GM10248 (cell line): ENCODE measurements at places on chromosomes 7 and 10.

GRCh38 chr7:137084607-137085380, 216.3 kb downstream of the CHRM2 start:
- DNase-seq: no peak

- no peak for DNase-seq
These were observed 41.7 kb downstream of the VCL start for GRCh38 chr10:74039561-74040145.

DNA sequence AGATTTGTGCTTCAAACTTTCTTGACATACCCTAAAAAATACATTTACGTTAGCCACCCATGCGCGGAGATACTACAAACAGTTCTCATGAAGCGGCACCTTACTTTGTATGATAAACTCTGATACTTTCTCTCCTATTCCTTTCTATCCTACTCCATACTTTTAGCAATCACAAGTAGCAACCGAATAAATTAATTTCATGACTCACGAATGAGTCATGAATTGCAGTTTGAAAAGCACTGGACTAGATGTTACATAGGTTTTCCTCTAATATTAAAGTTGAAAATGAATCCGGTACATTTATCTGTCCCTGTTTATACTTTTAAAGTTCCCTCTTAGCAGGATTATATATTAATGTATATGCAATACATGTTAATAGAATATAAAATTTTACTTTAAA, 67.6 kb downstream of the CUBN start:
- no peak for DNase-seq

DNA sequence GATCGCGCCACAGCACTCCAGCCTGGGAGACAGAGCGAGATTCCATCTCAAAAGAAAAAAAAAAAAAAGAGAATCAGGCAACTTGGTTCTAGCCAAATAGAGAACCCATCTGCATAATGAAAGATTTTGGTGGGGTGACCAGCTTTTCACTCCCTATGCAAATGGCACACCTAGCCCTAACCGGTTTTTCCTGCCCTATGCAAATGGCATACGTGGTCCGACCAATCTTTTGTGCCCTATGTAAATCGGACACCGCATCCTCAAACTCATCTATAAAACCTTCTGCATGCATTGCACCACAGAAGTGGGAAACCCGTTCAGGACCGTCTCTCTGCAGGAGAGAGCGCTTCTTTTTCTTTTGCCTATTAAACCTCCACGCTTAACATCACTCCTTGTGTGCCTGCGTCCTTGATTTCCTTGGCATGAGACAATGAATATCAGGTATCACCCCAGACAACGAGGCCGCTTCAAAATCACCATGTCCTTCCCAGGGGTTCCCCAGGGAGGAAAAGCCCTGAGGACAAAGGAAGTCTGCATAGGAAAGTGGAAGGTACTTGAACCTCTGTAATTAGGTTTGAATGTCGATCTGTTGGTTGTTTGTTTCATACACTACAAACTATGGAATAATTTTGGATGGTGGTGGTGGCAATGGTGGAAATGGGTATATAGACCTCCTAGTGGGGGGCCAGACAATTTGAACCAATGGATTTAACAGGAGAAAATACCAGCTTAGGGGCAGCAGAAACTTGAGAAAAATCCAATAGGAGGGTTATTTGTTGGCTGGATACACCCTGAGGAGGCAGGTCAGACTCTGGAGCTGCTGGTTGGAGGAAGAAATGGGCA, 396.2 kb downstream of the TYW1 start:
- DNase-seq: no peak

DNA sequence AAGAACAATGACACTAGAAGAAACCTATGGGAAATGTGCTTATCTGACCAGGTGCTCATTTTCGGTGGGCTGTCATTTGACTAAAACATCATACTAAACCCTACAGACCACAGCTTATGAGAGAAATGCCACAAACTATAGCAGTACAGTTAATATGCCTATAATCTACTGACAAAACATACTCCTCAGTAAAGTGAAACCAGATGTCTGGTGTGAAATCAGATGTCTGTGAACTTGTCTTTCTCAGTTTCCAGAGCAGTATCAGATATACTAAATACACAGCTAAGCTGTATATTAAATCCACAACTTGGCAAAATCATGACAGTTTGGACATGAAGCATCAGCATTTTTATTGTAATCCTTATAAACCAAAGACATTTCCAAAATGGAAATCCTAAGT, 3.3 kb downstream of the IMMP2L start:
- peak; percentile 13 for DNase-seq

- DNase-seq: no peak
These were observed 154.1 kb downstream of the NRP1 start for GRCh38 chr10:33180390-33180789.

- no peak for DNase-seq
These were observed 293.3 kb downstream of the ADRA2A start for GRCh38 chr10:111370101-111370500.

DNA sequence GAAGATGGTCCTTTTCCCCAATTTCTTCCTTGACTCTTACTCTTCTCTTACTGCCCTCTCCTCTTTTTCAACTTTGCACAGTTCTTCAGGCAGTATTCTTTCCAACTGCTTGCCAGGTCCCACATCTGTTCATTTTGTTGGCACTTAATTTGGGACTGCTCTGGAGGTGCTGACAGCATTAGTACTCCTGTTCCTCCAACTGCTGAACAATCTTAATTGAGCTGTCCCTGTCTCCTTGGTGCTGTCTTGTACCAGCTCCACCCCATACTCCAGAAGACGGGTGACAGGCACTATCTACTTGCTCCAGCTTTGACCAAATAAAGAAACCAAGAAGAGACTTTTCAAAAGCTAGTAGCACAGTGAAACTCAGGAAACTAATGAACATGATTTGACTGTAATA, 160.0 kb downstream of the PDE1C start:
- no peak for DNase-seq

DNA sequence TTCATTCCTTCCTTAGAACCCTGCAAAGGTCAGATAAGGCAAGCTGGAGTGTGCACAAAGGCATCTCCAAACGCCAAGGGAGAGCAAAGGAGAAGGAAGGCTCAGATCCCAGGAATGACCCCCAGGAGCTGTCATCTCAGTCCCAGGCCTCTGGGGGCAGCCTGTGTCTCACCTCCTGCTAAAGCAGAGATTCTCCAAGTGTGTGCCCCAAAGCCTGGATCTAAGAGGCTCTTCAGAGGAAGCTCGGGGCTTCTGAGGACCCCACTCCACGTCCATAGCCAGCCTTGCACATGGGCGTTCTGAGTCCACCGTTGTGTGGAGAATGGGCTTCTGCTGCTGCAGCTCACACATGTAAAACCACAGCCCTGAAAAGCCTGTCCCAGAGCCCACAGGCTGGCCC, 5.1 kb upstream of the GRID1 start:
- no peak for DNase-seq

DNA sequence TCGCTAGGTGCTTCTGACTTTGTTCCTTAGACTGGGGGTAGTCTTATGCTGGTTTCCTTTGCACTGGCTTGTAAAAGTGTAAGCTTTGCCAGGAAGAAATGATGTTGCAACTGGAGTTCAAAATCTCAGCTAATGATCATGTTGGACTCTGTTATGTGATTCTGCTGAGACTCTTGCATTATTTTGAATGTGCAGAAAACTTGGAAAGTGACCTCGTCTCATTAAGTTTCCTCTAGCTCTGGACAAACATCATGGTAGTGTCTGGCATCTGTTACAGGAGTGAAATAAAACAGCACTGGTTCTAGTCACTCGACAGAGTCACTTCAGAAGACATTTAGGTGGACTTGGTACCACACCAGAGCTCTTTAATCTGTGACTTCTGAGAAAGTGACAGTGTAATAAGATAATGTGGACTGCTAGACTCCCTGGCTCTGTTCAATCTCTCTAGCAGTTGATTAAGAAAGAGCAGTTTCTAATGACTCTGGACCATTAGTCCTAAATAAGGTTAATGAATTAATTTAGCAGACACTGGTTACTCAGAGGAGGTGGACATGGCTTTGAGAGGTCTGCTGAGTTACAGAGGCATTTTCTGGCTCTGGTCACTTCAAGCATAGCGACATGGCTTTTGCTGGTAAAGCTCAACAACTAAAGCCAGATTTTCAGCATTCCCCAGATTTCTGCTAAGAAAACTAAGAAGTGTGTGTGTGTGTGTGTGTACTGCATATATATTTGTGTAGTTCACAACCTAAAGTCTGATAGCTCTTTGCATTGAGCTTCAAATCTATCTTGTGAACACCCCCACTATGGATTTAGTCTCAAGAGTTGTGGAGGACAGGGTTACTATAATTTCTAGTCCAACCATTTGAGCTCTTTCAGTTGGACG, 2.0 kb downstream of the NRP1 start:
- no peak for DNase-seq

DNA sequence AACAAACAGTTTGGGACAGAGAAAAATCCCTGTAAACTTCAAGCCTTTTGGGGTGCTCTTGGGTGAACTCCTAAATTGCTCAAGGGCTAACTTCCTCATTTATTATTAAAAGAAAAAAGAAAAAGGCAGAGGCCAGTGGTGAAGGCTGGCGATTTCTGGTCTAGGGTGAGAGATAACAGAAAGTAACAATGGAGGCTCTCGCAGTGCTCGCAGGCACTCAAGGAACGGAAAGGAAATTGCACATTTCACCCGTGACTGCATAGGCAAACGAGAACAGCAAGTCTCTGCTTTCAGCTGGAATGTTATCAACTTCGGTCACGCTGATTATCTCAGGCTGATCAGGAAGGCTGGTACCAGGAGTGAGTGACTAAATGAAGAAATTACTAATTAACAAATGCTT, 70.7 kb downstream of the PRKAG2 start:
- DNase-seq: no peak

DNA sequence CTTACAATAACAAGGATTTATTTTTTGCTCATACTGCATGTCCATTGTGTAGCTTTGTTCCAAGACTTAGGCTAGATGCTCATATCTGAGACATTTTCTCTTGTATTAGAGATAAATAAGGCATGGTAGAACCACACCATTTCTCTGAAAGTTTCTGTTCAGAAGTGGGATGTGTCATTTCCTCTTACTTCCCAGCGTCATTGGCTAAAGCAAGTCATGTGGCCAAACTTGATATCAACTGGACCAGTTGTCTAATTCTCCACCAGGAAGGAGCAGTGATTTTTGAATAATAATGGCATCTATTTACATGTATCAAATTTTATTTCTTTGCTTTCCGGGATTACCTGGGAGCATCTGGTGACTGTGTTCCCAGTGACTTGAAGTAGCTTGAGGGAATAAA, 38.3 kb downstream of the AHCYL2 start:
- no peak for DNase-seq

GRCh38 chr7:138813945-138814344, 15.9 kb upstream of the ATP6V0A4 start:
- no peak for DNase-seq

DNA sequence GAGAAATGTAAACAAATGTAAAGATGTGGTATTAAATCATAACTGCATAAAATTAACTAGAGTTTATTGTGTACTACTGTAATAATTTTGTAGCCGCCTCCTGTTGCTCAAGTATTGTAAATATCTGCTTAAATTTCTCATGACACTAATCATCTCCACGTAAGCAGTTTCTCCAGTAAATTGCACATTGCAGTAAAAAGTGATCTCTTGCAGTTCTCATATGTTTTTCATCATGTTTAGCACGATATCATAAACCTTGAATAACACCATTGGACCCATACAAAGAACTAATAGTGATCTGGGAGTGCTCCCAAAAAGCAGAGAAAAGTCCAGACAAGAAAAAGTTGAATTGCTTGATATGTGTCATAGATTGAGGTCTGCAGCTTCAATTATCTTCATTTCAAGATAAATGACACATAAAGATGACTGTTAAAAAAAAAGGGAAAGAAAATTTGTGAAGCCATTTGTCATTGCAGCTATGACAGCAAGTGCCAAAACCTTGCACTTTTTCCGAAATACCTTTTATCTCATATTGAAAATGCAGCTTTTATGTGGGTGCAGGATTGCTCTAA, 15.3 kb downstream of the LIPA start:
- no peak for DNase-seq

GRCh38 chr10:98262571-98262970, 5.4 kb downstream of the LOXL4 start:
- DNase-seq: no peak

- no peak for DNase-seq
These were observed 82.3 kb downstream of the LHFPL3 start for GRCh38 chr7:104410742-104411141.

GRCh38 chr7:30521532-30521931, 16.9 kb upstream of the GGCT start:
- no peak for DNase-seq

DNA sequence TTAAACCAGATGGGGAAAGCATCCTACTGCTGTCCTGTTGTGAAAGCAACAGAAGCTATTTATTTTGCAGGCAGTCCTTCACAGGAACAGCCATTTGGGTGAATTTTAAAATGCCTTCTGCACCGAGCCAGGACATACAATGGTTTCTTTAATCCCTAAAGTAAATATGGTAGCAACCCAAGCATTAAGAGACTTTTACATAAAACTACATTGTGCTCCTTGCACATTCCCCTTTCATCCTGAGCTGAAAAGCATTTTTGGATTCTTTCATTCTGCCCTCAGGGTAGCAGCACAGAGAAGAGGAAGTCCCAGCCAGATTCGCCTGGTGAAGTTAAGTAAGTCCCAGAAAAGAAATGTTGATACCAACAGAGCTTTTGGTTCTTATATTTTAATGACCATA, 84.0 kb upstream of the FAM3C start:
- DNase-seq: no peak

DNA sequence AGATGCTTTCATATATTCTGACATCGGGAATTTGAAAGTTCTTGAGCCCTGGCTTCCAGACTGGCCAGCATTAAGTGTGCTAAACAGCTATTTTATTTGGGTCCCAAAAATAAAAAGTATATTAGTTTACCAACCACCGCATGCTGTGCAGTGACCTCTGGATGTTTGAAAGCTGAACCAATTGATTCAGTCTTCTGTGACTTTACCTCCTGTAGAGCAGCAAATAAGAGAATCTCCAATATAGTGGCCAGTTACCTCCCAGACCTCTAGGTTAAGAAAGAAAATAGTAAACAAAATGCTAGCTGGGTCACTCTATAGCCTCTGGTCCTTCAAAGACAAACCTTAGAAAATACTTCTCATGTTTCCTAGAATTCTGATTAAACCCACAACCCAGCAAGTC, 424.6 kb upstream of the NFE2L3 start:
- no peak for DNase-seq
